ENCODE measurements at places on chromosomes 1 and 21.

DNA sequence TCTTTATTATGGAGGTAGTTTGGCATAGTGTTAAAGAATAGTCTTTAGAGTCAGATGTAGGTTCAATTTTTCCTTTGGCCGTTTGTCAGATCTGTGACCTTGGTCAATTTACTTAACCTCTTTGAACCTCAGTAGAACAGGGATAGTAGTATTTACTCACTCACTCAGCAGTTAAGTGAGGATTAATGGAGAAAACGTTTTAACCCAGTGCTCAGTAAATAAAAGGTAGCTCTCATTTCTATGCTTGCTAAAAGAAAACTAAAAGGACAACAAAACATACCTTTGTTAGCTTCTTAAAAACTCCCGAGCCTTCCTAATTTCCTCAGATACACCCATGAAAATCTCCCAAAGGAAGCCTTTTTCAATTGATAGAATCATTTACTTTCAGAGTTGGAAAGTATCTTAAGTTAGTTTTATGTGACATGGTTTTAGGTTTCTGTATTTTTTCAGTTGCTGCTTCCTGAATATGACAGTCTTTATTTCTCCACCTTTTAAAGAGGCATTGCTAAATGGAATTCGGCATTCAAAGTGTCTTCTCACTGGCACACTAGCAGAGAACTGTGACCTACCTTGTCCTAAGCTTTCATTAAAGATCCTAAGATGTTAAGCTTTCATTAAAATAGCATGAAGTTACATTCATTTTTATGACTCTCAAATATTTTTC lies 7.8 kb downstream of the ABCD3 start:
- DNase-seq: no peak

GRCh38 chr1:111862599-111862998 lies 106.9 kb downstream of the DDX20 start:
- no peak for DNase-seq

- DNase-seq: no peak
Measured at GRCh38 chr21:44299458-44300261, at the start of gene PFKL. Gene PFKL, plus strand, starts transcription at chr21:44300053. Its CDS starts 53 bp downstream, at chr21:44300106.

DNA sequence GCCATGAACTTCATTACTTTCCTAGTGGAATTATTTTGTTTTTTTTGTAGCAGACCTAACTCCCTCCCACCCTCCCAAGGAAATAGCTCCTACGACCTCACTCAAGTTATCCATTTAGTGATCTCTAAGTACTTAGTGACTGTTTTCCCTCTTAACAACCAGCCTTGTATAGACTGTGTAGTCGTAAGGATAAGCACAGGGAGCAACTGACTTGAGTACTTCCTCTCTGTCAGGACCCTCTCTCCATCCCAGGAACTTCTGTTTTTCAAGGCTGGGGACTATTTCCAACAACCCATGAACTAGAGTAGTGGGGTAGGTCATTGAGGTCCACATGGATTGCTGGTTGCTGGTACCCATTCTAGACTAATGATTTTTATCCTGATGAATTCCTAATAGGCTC lies 1.9 kb downstream of the AGO1 start:
- no peak for DNase-seq

DNA sequence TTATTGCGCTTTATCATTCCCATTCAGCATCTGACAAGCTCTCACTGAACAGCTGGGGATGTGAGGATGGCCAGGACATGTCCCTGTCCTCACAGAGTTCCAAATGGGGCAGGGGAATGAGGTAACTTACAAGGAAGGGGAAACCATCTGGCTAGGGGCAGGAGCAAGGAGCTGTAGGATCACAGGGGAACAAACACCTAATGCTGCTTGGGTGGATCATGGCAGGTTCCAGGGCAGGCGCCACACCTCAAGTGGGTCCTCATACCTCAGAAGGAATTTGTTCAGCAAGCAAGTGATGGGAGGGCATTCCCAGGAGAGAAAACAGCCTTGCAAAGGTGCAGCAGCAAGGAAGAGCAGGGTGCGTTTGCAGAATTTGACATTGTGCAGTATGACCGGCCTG lies 35.1 kb upstream of the GRIK3 start:
- DNase-seq: no peak

DNA sequence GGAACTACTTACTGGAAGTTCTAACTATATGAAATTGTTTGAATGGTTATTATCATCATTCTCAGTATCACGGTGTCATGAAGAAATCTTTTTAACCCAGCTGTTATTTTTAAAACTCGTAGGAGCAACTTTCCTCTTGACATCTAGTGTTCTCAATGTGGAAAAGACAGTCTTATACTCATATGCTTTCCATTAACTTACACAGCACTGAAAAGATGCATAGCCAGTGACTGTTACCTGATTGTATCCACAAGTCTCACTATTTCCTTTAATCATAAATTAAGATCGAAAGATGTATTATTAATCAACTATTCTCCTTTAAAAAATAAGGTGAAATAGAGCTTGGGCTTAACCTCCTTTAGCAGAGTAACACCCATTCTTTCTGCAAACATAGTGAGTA lies 59.7 kb upstream of the TNFSF4 start:
- no peak for DNase-seq

GRCh38 chr21:15809818-15810217 lies 80.0 kb downstream of the USP25 start:
- DNase-seq: no peak

- DNase-seq: no peak
Measured at GRCh38 chr1:150441121-150441520, 46.1 kb upstream of the TARS2 start.
